ENCODE measurements at places on chromosomes 16 and 17.

- no peak for DNase-seq
These were observed 158.6 kb upstream of the ELAC2 start for GRCh38 chr17:13176436-13176835.

GRCh38 chr16:66478733-66479511 is 51.8 kb downstream of the BEAN1 start:
- peak; percentile 85 for DNase-seq

DNA sequence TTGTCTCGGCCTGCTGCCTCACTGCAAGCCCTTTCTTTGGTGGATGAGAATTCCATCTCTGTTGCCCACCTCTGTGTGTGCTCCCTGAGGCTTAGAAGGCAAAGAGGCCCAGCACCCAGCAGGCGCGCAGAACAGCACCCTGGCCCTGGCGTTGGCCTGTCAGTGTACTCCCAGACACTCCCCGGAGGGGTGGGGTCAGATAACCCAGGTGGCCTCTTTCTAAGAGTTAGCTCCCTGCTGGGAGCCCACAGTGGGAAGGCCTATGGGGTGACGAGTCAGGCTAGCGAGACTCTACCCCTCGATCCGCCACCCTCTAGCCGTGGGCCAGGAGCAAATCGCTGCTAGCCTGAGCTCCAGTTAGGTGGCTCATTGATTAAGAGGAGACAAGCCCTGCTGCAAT is 38.1 kb downstream of the SRL start:
- no peak for DNase-seq

GRCh38 chr17:57400648-57401047 is 144.3 kb downstream of the MSI2 start:
- no peak for DNase-seq

- no peak for DNase-seq
These were observed 10.8 kb downstream of the MAP2K3 start for GRCh38 chr17:21295036-21295952.

DNA sequence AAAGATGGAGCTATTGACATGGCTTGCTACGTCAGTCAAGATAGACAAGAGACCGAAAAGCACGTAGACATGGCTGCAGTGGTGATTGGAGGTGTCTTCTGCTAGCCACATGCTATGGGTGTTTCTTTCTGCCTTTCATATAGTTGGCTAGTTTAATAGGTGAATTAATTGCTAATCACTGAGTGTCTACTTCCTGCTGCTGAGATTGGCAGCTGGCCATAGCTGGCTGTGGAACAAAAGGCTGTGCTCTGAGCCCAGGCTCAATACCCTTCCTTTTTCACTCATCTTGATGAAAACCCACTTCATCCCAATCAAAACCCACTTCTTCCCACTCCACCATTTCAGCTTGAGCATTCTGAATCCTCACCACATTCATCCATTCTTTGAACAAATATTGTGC is 221.4 kb upstream of the MAF start:
- no peak for DNase-seq

DNA sequence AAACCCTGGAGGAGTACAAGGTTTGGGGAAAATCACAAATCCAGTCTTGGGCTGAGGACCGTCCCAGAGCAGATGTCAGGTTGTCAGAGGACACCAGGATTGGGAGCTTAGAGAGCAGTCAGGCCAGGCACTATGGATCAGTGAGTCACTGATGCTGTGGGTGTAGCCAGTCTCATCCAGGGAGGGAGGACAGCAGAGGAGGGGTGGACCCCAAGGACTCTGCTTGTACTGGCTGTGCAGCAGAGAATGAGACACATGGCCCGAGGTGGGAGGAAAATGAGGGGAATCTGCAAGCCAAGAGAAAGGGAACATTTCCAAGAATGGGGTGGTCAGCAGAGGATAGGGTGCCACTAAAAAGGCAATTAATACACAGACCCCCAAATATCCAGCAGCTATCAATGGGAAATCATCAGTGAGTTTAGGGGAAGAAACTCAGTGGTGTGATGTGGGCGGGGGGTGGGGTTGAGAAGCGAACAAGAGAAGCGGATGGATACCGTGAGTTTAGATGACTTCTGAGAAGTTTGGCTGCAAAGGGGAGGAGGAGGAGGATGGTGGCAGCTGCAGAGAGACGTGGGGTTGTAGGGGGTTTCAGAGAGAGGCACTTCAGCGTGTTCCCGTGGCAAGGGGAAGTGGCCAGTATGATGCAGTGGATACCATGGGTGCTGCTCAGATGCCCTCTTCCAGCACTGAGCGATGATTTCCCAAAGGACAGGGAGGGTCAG is 43.9 kb downstream of the ARHGAP27 start:
- DNase-seq: no peak

GRCh38 chr16:19833581-19833980 is 51.1 kb downstream of the GPRC5B start:
- no peak for DNase-seq

GRCh38 chr17:4833941-4834680 is 971 bp downstream of the MINK1 start:
- DNase-seq: no peak

DNA sequence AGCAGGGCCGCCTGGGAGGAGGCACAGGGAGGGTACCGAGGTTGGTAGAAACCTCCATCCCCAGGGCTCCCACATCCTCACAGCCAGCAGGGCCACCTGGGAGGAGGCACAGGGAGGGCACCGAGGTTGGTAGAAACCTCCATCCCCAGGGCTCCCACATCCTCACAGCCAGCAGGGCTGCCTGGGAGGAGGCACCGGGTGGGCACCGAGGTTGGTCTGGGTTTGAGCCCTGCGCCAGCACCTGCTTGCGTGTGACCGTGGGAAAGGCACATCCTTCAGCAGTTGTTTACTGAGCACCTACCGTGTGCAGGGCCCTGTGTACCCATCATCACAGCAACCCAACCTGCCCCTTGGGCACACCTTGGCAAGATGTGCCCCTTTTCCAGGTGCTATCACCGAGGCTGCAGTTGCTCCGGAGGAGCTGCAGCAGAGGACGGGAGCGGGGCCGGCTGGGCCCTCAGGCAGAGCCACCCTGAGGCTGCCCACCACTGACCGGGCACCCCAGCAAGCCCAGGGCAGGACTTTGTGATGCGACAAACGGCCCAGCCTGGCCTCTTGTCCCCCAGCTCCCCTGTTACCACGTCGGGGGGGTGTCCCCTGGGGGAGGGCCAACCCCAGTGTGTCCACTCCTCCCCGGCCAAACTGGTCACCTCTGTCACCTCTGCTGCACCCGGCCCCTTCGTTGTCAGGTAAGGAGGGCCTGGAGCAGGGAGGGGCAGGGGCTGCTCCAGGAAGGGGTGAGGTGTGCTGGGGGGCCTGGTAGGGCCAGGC is 22.1 kb upstream of the OSGIN1 start:
- DNase-seq: no peak
